ENCODE measurements at places on chromosomes 11 and 22.
A peak's percentile ranks its signal among the peaks of the same experiment; 100 is the strongest.

DNA sequence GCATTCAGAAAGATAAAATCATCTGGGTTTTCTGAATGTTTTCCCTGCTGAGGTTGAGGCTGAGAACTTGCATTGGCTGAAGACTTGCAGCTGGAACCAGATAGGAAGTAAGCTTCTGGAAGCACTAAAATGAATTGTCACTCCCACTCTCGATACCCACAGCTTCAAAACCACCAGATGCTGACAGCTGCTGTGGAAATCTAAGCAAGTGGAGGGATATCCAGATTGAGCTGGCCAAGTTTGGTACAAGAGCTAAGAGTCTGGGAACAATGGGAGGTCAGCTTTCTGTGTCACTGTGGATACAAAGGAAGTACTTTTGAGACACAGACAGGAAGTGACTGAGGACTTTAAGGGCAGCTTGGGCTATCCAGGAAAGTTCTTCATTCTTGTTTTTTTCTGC is 51.3 kb upstream of the CD44 start:
- no peak for DNase-seq

DNA sequence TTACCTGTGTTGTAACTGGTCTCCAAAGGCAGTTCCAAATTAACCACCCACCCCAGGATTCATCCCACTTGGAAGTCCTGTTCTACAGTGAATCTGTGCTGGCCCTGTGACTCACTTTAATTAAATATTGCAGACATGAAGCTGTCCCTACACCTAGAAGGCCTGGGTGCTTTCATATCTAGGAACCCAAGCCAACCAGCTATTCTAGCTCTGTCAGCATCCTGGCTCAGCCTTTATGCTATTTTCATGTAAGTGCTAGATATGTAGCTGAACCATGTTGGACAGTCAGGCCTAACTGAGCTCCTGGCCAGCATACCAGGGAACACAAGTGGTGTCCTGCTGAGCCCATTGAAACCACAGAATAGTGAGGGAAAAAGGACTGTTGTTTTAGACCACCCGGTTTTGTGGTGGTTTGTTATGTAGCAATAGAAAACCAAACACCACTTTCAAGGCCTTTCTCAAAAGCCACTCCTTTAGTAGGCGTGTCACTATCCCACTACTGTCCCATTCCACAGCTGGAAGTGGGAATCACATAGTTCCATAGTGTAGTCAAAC is 30.3 kb downstream of the CNTF start:
- DNase-seq = no peak

GRCh38 chr11:131792243-131792642 is 421.8 kb downstream of the NTM start:
- DNase-seq = no peak

- DNase-seq = no peak
These were observed 368.5 kb downstream of the INSC start for GRCh38 chr11:15483205-15483604.

DNA sequence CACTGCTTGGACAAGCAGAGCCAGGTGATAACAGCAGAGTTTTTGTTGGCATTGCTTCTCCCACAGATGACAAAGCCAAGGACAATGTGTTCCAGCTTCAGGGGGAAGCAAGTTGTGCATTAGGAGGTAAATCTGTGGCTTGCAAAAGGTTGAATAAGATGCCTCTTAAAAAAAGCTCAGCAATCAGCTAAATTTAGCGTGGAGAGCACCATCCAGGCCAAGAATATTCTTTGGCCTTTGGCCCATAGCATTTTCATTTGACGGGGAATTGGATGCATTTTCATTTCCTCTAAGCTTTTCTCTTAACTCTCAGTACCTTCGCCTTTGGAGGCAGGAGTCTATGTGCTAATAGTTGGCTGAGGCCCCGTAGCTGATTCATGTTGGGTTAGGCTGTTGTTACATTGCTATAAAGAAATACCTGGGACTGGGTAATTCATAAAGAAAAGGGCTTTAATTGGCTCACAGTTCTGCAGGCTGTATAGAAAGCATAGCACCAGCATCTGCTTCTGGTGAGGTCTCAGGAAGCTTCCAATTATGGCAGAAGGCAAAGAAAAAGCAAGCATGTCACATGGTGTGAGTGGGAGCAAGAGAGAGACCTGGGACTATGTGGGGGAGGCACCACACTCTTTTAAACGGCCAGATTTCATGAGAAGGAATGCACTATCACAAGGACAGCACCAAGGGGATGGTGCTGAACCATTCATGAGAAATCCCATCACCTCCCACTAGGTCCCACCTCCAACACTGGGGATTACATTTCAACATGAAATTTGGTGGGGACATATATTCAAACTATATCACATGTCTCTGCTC is 350.1 kb upstream of the C11orf87 start:
- DNase-seq = no peak

DNA sequence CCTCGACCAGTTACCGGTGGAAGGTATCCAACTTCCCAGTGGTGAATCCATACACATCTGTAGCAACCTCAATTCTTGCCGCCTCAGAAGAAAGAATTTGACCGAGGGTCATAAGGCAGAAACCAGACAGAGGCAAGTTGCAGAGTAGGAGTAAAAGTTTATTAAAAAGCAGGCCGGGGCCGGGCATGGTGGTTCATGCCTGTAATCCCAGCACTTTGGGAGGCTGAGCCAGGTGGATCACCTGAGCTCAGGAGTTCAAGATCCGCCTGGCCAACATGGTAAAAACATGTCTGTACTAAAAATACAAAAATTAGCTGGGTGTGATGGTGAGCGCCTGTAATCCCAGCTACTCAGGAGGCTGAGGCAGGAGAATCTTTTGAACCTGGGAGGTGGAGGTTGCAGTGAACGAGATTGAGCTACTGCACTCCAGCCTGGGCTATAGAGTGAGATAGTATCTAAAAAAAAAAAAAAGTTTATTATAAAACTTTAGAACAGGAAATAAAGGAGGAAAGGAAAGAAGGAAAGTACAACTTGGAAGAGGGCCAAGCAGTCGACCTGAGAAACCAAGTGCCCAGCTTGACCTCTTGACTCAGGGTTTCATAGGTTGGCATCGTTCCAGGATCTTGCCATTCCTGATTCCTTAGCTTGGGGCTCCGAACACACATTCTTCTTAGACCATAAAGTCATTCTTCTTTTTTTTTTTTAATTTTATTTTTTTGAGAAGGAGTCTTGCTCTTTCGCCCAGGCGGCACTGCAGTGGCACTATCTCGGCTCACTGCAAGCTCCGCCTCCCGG is 27.8 kb downstream of the RGL4 start:
- no peak for DNase-seq

GRCh38 chr11:96045622-96046456 is 121.9 kb upstream of the MTMR2 start:
- no peak for DNase-seq

DNA sequence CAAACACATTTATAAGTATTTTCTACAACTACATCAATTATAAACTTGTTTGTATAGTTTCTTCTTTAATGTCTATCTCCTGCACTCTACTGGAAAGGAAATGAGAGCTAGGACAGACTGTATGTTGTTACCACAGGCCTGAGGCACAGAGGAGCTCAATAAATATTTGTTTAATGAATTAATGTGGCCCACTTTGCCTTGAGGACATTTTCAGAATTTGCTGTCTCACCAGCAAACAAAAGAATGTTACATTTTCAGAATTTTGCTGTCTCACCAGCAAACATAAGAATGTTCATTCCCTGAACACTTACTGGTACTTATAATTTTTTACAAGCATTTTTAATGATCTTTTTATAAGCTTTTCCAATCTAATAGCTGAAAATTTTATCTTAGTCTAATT is 41.9 kb upstream of the WNT7B start:
- no peak for DNase-seq

- no peak for DNase-seq
These were observed 26.5 kb upstream of the PPARA start for GRCh38 chr22:46123694-46124382.

DNA sequence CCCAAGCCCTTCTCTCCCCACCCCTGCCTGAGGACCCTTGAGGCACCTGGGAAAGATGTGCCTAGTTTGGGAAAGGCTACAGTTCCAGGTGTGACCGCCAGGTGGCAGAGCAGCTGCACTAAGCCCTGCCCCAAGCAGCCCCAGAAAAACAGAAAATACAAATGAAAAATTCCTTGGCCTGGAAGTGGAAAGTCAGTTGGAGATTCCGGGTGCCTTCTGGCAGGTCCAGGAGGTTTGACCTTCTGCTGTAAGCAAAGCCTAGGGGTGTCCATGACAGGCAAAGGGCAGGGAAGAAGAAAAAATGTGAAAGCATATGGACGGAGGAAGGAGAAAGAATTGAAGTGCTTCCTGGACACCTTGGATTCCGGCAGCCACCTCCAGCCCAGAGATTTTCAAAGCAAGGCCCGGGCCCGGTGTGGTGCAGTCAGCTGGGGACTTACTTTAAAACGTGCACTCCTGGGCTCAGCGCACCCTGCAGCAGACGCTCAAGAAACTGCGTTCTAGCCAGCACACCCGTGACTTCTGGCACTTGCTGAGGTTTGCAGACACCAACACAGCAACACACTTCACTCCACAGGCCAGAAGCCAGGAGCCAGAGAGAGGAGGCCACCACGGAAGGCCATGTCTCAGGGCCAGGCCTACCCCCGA is 37.3 kb upstream of the SLC22A12 start:
- DNase-seq = peak; percentile 15

- DNase-seq = no peak
These were observed at the start of gene OR51B5 for GRCh38 chr11:5343474-5344335. TSS of gene OR51B5 (minus strand) at chr11:5343524. CDS start at chr11:5343524, 0 bp downstream.

- DNase-seq = no peak
These were observed 51.4 kb upstream of the CEP126 start for GRCh38 chr11:101863361-101863760.

GRCh38 chr11:77151804-77152509 is 23.9 kb downstream of the MYO7A start:
- DNase-seq = peak; percentile 49

DNA sequence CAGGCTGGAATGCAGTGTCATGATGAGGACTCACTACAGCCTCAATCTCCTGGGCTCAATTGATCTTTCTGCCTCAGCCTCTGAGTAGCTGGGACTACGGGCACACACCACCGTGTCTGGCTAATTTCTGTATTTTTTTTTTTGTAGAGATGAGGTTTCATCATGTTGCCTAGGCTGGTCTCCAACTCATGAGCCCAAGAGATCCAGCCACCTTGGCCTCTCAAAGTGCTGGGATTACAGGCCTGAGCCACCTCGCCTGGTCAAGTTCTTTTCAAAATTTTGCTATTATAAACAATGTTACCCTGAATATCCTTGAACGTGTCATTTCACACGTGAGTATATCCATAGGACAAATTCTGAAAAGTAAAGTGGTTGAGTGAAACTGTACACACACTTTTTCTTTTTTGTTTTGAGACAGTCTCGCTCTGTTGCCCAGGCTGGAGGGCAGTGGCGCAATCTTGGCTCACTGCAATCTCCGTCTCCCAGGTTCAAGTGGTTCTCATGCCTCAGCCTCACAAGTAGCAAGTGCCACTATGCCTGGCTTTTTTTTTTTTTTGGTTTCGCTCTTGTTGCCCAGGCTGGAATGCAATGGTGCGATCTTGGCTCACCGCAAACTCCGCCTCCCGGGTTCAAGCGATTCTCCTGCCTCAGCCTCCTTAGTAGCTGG is 21.6 kb upstream of the EP300 start:
- no peak for DNase-seq

- DNase-seq = no peak
These were observed 101.4 kb downstream of the PICALM start for GRCh38 chr11:85967457-85967856.

DNA sequence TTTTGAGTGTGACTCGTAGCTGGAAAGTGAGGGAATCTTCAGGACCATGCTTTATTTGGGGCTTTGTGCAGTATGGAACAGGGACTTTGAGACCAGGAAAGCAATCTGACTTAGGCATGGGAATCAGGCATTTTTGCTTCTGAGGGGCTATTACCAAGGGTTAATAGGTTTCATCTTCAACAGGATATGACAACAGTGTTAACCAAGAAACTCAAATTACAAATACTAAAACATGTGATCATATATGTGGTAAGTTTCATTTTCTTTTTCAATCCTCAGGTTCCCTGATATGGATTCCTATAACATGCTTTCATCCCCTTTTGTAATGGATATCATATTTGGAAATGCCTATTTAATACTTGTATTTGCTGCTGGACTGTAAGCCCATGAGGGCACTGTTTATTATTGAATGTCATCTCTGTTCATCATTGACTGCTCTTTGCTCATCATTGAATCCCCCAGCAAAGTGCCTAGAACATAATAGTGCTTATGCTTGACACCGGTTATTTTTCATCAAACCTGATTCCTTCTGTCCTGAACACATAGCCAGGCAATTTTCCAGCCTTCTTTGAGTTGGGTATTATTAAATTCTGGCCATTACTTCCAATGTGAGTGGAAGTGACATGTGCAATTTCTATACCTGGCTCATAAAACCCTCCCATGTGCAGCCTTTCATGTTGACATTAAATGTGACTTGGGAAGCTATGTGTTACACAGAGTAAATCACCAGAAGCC is 11.0 kb downstream of the OR51E1 start:
- DNase-seq = no peak

DNA sequence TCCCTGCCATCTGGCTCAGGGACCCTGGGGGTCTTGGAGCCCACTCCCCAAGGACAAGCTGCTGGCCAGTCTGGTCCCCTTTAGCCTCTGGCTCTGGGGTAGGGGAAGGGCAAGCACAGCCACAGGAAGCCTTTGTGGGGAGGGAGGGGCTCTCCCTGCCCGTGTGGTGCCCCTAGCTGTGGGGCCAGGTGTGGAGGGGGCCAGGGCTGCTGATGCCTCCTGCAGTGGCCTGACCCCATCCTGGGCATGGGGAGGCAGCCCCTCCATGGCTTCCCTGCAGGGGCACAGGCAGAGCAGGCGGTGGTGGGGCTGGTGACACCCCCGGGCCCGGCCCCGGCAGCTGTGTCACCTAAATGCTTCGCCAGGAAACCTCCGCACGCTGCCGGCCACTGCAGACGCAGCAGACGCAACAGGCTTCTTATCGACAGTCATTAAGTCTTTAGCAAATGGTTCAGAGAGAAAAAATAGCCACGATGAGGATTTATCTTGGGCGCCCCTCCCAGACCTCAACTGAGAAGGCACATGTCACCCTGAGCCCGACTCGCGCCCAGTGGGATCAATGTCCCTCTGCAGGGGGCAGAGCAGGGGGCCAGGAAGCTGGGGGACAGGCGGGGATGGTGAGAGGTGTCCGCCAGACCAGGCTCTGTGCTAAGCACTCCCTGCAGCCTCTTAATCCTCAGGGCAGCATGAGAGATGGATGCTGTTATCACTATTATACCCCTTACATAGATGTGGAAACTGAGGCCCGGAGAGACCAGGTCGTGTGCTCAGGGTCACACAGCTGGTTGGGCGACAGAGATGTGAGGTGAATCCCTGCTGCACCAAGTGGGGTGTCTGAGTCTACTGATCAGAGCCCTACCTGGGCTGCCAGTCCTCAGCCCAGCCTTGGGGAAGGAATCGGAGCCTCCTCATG is 33.9 kb downstream of the FLRT1 start:
- DNase-seq = no peak

- DNase-seq = no peak
These were observed 58.8 kb downstream of the CNTN5 start for GRCh38 chr11:99079576-99079975.

GRCh38 chr11:112459001-112459400 is 198.3 kb upstream of the PLET1 start:
- DNase-seq = no peak

- no peak for DNase-seq
These were observed 57.2 kb downstream of the INSC start for GRCh38 chr11:15171956-15172355.

Measured in activated CD8-positive, alpha-beta memory T cell treated with anti-CD3 and anti-CD28 coated beads for 48 hours (primary cell).